Left renal cortex interstitium (tissue), 4 donors: ENCODE measurements at places on chromosomes 3 and 15. TPM values are rescaled to one million over a fixed set of nuclear protein-coding genes. Genes with fewer than 3 reads are reported as not detected.

The PTX3 gene
- polyA plus RNA-seq = 5.4 TPM

The CHSY1 gene
- polyA plus RNA-seq = 55.7 TPM

The TRPM1 gene
- 0.29 TPM for polyA plus RNA-seq

GRCh38 chr3:146390957-146391356, 78.4 kb downstream of the PLSCR2 start:
- peak; percentile 65 for DNase-seq

DNA sequence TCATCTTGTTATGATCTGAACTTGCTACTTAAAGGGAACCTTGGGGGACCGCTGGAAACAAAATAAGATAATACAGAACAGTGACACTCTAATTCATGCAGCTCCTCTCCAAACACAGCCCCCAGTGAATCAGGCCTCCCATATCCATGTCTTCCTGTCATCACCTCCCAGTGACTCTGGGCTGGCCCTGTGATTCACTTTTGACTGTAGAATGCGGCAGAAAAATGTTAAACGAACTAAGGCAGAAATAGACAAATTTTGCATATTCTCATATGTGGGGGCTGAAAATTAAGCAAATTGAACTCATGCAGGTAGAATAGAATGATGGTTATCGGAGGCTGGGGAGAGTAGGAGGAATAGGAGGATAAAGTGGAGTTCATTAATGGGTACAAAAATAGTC, 20.2 kb upstream of the GADL1 start:
- DNase-seq = no peak

GRCh38 chr15:100728371-100729201, 126.2 kb downstream of the ASB7 start:
- DNase-seq = no peak

DNA sequence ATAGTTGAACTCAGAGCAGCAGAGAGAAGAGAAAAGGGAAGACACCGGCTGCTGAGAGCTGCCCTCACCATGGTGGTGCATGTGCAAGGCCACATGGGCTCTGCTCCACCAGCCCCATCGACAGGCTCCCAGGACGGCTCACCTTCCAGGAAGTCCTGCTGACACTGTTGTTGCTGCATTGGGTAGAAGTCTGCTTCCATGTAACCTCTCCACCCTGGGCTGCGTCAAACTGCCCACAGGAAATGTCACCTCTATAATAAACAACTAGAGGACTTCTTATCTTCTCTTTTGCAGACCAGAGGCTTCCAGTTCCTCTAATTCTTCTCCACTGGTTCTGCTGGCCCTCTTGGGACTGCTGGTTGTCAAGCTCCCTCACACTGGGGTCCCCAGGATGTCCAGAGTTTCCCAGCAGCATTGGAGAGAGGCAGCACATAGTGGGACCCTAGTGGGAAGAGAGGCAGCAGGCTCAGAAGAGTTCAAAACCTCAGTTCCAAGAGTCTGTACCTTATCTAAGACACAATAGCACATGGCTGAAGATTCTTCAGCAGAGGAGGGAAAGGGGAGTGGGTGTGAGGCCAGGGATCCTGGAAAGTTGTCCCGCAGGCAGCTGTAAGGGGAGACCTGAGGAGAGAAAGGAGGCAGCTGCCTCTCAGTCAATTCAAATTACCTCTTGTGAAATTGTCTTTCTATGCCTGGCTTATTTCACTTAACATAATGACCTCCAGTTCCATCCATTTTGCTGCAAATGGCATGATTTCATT, 5.8 kb upstream of the CCR3 start:
- DNase-seq = no peak

- DNase-seq = no peak
These were observed 48.9 kb downstream of the ASB7 start for GRCh38 chr15:100651253-100651652.

DNA sequence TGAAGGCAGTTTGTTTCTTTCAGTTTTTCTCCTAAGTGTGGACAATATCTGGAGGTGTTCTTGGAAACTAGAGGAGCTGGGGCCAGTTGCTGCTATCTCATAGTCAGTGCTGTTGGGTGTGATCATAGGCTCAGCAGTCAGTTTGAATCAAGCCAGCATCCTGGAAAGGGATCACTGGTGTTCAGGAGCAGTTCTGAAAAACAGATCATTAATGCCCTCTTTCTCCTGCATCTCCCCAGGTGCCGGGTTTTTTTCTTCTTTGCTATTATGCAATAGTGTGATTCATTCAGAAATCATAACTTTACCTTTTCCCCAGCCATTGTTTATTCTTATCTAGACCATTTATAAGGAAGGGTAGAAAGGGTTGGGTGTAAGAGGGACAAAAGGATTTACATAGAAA, 24.0 kb downstream of the LNP1 start:
- DNase-seq = no peak

DNA sequence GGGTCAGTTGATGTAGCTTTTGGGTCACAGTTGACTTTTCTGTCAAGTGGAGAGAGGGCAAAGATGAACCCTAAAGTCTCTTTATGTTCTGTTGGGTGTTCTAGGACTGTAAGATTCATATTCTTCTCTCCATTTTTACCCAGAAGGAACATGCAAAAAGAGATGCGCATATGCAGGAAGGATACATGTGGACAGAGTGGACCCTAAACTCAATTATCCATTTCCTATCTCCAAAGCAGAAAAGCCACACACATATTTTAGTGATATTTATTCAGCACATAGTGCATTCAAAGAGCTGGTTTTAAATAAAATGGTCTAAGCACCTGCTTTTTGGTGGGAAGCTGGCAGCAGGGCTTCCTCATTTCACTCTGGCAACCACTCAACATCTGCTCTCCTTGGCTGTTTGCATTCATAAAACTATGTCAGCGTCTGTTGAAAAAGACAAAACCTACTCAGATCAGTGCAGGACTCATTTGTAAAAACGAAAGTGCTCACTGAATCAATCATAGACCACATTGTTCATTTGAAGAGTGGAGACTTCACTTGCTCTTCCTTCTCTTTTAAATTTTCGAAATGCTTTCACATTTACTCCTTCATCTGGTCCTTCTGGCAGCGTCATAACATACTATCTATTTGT, 96.6 kb downstream of the SEMA6D start:
- no peak for DNase-seq

DNA sequence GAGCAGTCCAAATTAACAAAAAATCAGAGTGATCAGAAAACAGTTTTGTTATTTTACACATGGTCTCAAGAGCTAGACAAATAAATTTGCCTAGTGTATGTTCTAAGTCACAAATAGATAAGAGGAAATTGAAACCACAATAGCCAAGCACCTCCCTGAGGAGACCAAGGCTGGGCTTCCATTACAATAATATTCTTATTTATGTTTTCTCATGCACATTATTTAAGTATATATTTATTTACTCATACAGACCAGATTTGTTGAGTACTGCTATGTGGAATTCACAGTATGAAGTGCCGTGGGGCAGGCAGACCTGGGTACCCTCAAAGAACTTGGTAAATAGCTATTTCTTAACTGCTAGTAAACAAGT, 242.3 kb upstream of the ICE2 start:
- no peak for DNase-seq

DNA sequence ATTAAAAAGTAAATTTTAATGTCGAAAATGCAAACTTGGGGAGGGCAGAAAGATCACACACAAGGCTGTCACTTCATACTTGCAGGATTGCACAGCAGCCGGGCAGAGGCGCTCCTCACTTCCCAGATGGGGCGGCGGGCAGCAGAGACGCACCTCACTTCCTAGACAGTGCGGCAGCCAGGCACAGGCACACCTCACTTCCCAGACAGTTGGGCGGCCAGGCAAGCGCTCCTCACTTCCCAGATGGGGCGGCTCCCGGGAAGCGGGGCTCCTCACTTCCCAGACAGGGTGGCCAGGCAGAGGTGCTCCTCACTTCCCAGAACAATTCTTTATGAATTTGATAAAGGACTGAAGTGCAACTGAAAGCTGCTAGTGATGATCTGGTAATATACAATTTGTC, 21.2 kb downstream of the RLBP1 start:
- no peak for DNase-seq
